ENCODE measurements at places on chromosomes 5 and 9.

DNA sequence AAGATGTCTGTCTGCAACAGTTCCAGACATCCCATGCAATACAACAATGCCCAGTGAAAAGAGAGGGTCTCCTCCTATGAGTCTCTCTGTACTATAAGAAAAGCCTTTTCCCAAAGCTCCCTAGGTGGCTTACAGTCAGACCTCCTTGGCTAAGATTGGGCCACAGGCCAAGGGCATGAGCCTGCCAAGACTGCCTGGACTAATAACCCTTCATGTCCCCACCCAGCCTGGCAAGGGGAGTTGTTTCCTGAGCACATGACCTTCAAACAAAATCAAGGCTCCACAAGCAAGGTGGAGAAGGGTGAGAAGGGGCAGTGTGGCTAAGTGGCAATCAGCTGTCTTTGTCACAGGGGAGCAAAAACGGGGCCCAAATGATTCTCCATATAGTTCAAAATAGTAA, 75.6 kb upstream of the ZSWIM6 start:
- no peak for DNase-seq

GRCh38 chr9:35996358-35996970, 38.5 kb upstream of the OR2S2 start:
- DNase-seq, result no peak

DNA sequence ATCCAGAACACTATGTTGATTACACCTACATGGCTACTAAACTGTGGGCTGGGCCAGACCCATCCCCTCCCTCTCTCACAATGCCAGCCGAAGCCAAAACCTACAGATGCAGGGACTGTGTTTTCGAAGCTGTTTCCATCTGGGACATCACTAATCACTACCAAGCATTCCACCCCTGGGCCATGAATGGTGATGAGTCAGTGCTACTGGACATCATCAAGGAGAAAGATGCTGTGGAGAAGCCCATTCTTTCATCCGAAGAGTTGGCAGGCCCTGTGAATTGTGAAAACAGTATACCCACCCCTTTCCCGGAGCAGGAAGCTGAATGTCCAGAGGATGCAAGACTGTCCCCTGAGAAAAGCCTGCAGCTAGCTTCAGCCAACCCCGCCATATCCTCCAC, 65.0 kb downstream of the ZNF462 start:
- DNase-seq, result no peak

GRCh38 chr5:127899214-127899610, 184.4 kb upstream of the SLC12A2 start:
- DNase-seq, result no peak

DNA sequence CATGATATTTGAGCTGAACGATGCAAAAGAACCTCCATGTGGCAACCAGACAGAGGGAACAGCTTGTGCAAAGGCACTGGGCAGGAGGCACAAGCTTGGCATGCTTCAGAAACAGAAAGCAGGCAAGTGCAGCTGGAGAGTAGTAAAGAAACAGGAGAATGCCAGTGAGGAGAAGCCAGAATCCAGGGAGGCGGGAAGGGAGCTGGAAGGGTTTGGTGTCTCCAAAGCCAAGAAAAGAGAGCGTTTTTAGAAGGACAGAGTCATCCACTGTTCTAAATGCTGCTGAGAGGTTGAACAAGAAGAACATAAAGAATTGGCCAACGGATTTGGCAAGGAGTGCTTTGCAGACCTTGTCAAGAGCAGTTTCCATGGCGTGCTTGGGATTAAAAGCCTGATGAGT, 124.7 kb downstream of the TLE1 start:
- DNase-seq, result no peak

GRCh38 chr5:79301046-79301712, 65.2 kb downstream of the JMY start:
- DNase-seq, result no peak

DNA sequence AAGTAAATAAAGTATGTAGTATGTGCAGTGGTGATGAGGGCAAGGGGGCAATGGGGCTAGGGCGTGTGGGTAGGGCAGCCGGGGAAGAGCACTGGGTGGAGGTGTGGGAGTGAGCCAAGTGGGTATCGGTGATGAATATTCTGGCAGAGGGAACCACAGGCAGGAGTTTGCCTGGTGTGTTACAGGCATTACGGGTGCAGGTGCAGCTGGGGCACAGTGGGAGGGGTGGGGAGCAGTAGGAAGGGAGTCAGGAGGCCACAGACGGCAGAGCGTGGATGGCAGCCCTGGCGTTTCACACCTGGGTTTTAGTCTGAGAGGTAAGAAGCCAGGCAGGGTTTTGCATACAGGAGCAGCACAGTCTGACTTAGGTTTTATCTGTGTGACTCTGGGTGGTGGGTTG, 35.4 kb downstream of the SFXN1 start:
- no peak for DNase-seq
